ENCODE measurements at places on chromosomes 4 and X.

DNA sequence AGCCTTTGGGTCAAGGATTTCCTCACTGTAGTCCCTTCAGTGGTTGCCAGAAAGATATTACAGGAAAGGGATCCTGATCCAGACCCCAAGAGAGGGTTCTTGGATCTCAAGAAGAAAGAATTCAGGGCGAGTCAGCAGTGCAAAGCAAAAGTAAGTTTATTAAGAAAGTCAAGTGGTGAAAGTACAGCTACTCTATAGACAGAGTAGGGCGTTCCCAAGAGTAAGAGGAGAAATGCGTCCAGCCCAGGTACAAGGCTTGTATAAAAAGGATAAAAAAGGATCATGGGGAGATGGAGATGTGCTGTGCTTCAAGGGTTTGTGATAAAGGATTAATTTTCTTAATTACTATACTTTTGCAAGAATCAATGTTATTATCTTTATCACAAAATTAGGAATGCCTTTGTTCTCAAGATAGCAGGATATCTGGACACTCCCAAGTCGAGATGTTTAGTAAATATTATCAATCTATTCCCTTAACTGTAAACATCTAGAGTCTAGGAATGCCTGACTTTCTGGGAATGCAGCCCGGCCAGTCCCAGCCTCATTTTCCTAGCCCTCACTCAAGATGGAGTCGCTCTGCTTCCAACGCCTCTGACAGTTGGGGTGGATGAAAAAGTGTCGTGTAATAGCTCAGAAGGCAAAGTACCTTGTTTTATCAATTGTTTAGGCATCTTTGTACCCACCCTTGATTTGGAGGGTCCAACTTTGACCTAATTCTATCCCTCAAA lies 360.7 kb downstream of the GPM6A start:
- DNase-seq: no peak

DNA sequence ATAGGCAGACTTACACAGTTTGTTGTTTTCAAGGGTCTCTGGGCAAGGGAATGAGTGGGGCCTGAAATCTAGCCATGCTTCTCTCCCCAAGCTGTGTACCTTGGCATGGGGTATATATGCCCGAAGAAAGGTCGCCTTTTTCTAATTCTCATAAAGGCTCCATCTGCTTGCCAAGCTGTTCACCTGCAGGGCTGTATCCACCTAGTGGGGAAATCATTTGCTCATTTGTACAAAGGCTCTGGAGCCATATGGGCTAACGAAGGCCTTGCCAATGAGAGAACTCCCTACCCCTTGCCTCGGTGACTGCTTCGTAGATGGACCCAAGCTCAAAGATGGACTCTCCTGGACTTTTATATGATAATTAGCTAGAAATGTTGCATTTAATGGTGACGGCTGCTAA lies 1097.0 kb downstream of the PDHA2 start:
- DNase-seq: no peak

DNA sequence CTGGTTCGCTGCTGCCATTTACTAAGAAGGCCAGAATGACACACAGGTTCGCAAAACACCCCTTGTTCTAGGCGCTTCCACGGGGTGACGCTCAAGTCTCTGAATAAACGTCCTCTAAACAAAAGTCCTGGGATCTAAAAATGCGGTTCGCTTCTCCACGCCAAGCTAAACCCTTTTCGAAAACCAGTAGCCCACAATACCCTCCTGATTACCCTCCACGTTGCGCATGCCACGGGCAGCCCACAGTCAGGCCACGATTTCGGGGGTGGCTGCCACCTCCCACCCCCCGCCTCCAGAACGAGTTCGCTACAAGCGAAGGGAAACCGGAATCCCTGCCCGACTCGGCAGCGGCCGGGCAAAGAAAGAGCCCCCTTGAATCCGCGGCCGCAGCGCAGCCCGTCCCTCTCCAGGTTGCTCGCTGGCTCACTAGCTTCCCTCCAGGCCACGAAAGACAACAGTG lies 423 bp downstream of the RPL39 start:
- DNase-seq: no peak

GRCh38 chr4:185411849-185412248 lies 13.9 kb downstream of the UFSP2 start:
- DNase-seq: no peak

DNA sequence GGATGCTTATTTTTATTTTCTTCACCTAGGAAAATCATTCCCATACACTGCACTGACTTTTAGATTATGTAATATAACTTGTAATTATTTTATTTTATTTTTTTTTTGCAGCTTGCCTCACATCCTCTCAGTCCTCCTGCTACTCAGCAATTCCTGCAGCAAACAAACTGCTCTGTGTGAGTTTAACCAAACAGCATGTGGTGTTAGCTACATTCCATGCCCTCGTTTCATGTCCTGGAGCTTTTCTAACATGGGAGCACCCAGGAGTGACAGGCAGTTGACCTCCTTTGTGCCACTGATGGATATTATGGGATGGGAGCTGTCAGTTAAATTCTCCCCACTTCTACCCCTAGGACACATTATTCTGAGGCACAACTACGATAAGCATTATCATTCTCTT lies 24.8 kb downstream of the CXCL1 start:
- no peak for DNase-seq
